RPMI7951 (cell line): ENCODE measurements at places on chromosomes 2 and 18. TPM values are rescaled to one million over a fixed set of nuclear protein-coding genes. Genes with fewer than 3 reads are reported as not detected.
A peak's percentile ranks its signal among the peaks of the same experiment; 100 is the strongest.

DNA sequence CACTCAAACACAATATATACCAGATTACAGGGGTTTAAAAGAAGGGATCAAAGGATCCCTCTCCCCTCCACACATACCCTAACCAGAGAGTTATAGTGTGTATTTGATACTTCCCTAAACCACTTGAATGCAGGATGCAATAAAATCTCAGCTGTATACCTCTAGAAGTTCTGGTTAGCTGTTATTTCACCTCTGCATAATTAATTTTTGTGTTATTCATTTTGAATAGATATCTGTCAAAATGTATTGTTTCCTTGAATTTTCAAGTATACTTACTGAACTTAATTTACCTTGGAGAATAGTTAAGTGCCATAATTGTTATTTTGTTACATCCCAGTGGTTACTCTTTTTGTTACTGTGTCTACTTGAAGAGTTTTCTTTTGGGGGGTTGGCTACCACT lies 34.5 kb downstream of the DDX1 start:
- no peak for DNase-seq

Gene GPD2
- total RNA-seq: 95.2 and 103 TPM in 2 replicates

DNA sequence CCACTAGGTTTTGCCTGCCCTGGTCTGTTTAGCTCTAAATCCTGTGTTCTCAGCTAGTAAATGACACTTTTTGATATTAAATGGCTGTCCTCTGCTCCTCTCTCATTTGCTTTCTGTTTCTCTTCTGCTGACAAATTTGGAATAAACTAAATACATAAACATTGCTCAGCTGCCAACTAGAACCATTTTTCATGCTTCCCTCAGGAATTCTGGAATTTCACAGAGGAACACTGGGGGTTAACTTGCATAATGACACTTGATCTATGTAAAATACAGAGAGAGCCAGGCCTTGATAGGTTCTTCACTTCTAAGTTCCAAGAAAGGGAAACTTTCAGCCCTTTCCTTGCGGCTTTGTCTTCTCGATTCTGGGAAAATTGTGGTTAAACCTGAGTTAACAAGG lies 450.6 kb upstream of the ST6GAL2 start:
- DNase-seq: no peak

GRCh38 chr2:26488463-26489212 lies 10.7 kb upstream of the OTOF start:
- DNase-seq: no peak

GRCh38 chr2:38533757-38534545 lies 68.8 kb downstream of the HNRNPLL start:
- DNase-seq: peak; percentile 28

GRCh38 chr2:3113122-3113521 lies 264.5 kb downstream of the EIPR1 start:
- no peak for DNase-seq

- DNase-seq: no peak
These were observed 143.3 kb upstream of the ZEB2 start for GRCh38 chr2:144663207-144663606.

GRCh38 chr18:59484131-59484530 lies 125.1 kb upstream of the LMAN1 start:
- no peak for DNase-seq

GRCh38 chr2:95379371-95379831 lies 23.1 kb upstream of the FAHD2A start:
- DNase-seq: no peak

Gene SLC5A7
- not detected in 2 replicates for total RNA-seq

DNA sequence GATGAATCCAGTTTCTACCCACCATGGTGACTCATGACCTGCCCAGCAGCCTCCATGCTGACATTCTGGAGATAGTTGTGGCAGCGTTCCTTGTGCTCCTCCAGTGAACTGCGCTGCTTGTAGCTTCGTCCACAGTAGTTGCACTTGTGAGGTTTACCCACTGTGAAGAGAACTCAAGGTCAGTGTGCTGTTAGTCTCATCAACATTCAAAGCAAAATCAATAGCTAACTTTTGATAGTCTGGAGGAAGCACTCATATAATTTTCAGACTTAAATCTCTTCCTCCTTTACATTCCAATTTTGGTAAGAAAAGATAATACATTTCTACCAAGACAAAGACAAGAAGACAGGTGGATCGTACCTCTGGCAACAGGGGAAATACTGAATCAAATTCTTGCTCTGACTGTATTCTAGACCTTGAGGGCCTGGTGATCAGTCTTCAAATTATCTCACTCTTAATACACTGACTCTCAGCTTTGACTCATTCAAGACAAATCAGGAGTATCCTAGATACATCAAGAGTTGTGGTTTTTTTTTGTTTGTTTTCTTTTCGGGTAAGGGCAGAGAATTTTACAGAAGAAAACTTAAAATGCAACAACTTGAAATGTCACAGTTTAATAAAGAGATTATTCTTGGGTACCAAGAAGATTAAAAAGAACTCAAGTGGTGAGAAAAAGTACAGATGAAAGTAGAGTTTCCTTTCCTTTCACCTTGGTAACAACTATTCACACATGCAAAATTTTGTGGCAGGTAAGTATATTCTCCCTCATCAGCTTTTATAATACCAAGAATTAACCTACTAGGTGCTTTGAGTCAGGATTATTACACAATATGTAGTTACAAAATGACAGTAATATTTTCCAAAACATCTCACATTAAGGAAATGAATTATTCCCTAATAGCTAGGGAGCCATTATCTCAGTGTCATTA lies 129.2 kb downstream of the IKZF2 start:
- peak; percentile 76 for DNase-seq

GRCh38 chr2:68789603-68790002 lies 55.0 kb downstream of the ARHGAP25 start:
- no peak for DNase-seq

DNA sequence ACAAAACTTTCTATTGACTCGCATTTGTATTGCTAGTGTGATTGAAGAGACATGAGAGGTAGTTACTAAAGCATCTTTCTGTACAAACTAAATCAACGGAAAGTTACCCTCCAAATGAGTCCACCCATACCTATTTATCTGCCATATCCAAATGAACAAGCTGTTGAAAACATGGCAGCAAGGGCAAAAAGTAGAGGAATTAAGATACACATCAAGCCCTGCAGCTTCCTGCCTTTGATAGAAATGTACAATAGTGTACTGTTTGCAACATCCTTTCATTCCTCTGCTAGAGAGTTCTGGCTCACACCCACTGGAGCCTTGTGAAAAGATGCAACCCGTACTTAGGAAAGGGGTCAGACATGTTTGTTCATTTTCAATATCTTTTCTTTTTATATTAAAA lies 122.5 kb downstream of the ERBB4 start:
- DNase-seq: peak; percentile 6

GRCh38 chr2:235605312-235606003 lies 111.6 kb downstream of the AGAP1 start:
- peak; percentile 96 for DNase-seq

Gene MRPL33
- total RNA-seq: 335 and 349 TPM in 2 replicates

Gene MCM6
- 25.1 and 26.9 TPM in 2 replicates for total RNA-seq

- DNase-seq: peak; percentile 90
These were observed at the start of gene CABYR for GRCh38 chr18:24138789-24139616. Gene CABYR (plus strand): TSS chr18:24139062. CDS start chr18:24143115, 4,053 bp downstream.

- no peak for DNase-seq
These were observed 37.0 kb upstream of the MEP1B start for GRCh38 chr18:32152705-32153448.

- DNase-seq: no peak
These were observed 177.4 kb downstream of the CD226 start for GRCh38 chr18:69770238-69770637.

DNA sequence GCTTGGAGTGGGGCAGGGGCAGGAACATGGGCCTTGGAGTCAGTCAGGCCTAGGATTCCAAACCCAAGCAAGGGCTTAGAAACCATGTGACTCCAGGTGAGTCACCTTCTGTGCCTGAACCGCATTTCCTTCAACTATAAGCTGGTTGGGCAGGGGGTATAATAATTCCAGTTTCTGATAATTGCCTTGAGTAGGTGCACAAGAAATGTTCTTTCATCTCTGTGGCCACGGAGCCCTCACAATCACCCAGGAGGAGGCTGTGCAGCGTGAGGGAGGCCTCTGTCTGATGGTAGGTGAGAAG lies 112.1 kb upstream of the HAAO start:
- no peak for DNase-seq

Gene PCARE
- not detected in 2 replicates for total RNA-seq

DNA sequence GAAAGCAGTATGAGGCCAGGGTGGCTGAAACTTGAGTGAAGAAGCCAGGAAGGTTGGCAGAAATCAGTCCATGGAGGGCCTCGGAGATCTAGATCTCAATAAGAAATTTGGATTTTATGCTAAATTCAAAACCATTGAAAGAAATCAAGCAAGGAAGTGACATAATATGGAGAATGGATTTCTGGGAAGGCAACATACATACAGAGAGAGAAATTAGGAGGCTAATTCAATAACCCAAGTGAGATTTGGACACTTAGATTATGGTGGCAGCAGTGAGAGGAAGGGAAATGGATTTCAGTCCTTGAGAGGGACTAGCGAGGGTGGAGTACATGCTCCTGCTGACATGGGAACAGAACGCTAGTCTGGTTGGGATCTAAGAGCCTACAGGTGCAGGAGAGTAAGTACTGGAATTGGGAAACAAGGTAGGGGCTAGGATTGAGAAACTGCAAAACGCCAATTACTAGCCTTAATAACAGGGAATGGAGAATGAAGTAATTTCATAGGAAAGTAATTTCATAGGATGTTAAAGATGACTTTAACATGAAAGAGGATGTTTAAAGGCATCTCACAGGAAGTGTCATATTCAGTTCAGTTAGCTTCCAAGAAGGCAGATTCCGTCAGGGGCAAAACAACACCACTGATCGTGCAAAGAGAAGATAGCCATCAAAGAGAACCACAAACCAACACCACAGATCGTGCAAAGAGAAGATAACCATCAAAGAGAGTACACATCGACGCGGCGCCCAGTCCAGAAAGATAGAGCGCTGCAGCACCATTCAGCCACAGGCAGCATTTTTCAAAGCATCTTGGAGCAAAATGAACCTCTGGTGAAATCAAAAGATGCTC lies 27.2 kb downstream of the CDKL4 start:
- DNase-seq: no peak

- no peak for DNase-seq
These were observed 157.1 kb upstream of the SIX2 start for GRCh38 chr2:45166229-45166890.

GRCh38 chr2:209661286-209661894 lies 110.2 kb upstream of the UNC80 start:
- no peak for DNase-seq

Gene ACKR3
- total RNA-seq: 14.2 and 24.0 TPM in 2 replicates

GRCh38 chr2:144490017-144490416 lies 29.9 kb downstream of the ZEB2 start:
- DNase-seq: no peak

GRCh38 chr2:72579591-72580180 lies 246.1 kb downstream of the EXOC6B start:
- DNase-seq: peak; percentile 54

- no peak for DNase-seq
These were observed 44.7 kb downstream of the CMPK2 start for GRCh38 chr2:6820903-6821584.

DNA sequence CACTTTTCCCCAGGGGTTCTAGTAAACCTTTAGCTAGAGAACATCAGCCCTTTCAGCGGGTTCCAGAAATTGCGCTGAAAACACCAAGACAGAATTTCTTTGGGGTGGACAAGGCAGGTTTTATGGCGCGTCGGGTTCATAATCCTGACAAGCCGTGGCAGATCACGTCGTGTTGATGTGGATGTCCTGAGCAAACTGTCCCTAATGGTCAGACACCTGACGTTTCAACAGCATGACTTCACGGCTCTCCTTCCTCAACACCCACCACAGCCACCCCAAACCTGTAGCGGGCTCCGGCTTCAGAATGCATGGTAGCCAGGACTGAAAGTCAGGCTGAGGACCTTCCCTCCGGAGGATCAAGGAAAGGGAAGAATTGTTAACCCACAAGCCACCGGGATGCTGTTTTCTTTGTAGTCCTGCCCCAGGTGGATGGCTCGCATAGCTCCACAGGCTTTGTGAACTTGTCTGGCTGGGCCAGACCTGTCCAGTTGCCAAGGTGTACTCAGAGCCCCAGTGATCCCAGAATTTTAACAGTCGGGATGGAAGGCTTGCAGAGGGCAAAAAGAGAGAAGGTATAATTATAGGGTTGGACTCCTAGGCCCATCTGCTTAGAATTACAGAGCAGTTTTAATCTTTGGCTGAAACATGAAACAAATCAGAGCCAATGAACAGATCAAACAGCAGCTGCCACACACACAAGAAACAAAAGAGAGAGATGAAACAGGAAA lies 1.5 kb downstream of the APCDD1 start:
- DNase-seq: no peak

Gene PREB
- 68.0 and 73.1 TPM in 2 replicates for total RNA-seq

DNA sequence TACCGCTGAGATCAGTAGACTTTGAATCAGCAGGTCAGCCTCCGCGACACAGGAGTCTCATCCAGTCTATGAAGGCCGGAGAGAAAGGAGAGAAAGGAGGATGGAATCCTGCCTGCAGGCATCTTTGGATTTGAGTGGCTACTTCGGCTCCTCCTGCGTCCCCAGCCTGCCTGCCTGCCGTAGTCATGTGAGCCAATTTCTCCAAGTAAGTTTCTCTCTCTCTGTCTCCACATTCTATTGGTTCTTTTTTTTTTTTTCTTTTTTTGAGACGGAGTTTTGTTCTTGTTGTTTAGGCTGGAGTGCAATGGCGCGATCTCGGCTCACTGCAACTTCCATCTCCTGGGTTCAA lies 16.7 kb downstream of the PDCD1 start:
- DNase-seq: no peak

Gene LYG2
- total RNA-seq: not detected in 2 replicates

Gene REG3G
- total RNA-seq: not detected in 2 replicates

DNA sequence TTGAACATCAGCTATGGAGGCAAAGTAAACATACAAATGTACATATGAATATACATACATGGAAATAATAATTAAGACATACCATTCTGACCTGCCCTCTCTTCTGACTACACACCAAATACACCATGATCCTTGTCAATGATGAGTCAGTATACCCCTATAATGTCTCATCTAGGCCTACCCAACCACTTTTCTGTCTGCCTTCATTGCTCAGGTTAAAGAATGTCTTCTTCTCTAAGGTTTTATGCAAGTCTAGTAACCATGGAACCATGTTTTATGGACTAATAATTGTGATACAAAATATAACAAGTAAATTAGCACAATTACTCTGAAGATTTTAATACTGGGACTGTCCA lies 128.7 kb downstream of the NCKAP5 start:
- DNase-seq: no peak

DNA sequence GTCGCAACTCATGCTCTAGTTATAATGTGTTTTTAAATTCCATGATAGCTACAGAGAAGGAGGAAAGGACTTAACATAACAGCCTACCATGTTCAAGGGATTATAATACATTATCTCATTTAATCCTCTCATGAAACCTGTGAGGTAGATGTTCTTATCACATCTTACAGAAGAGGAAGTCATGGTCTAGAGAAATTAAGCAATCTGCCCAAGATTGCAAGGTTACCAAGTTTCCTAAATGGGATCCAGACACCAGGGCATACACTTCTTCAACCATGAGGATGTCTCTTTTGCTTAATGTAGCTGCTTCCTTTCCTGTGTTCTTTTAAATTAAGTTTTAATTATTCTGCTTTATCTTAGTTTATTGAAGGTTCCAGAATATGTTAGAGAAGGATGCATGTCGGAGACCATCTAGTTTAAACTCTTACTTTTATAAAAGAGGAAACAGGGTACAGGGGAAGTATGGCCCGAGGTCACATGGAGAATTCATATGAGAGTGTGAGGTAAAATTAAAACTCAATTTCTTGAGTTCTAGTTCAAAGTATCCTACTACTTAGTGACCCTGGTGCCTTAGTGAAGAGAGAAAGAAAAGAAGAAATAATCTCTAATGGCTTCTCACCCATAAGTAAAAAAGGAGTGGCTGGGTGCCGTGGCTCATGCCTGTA lies 3.6 kb upstream of the IL1A start:
- no peak for DNase-seq

Gene ZBTB7C
- 0.10 and 0.12 TPM in 2 replicates for total RNA-seq

Gene ERBB4
- not detected in 2 replicates for total RNA-seq

Gene CNDP1
- not detected in 2 replicates for total RNA-seq
